Large intestine (tissue), 12 donors: ENCODE measurements at places on chromosomes 5 and 9. TPM values are rescaled to one million over a fixed set of nuclear protein-coding genes. Genes with fewer than 3 reads are reported as not detected.
A peak's percentile ranks its signal among the peaks of the same experiment; 100 is the strongest.

The FBP2 gene
- polyA plus RNA-seq: 0.25 TPM

The ROPN1L gene
- polyA plus RNA-seq: 0.30 TPM

The PALM2AKAP2 gene
- polyA plus RNA-seq: 4.3 TPM

The STOML2 gene
- 125 TPM for polyA plus RNA-seq

The SLCO6A1 gene
- polyA plus RNA-seq: 0.13 TPM

The UBLCP1 gene
- 25.4 TPM for polyA plus RNA-seq

The RBM27 gene
- polyA plus RNA-seq: 17.8 TPM

The FABP6 gene
- polyA plus RNA-seq: 9.1 TPM

The ADAM19 gene
- 13.6 TPM for polyA plus RNA-seq

The KIF27 gene
- 8.0 TPM for polyA plus RNA-seq

GRCh38 chr5:88858392-88858791 is 24.6 kb downstream of the MEF2C start:
- no peaks in the 10 kb centered on the region for H3K27me3 ChIP-seq
- H3K36me3 ChIP-seq: no peaks in the 10 kb centered on the region
- no peak for DNase-seq
- H3K4me3 ChIP-seq: no peak overlapping the region
- H3K27ac ChIP-seq: no peak overlapping the region
- H3K4me1 ChIP-seq: no peaks in the 10 kb centered on the region

DNA sequence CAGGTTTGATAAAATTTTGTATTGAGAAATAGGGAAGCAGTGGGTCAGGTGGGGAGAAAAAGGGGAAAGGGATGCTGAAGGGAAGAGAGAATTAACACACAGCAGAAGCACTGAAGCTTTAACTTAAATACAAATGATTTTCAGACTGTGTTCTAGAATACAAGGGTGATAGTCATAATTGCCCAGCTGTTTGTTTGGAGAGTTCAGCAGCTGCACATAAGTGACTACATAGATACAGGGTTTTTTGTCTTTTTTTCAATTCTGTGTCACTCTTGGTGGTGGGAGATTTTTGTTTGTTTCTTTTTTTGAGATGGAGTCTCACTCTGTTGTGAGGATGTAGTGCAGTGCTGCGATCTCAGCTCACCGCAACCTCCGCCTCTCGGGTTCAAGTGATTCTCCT is 590.4 kb upstream of the SEMA6A start:
- H3K27me3 ChIP-seq: no peaks in the 10 kb centered on the region
- no peak overlapping the region for H3K4me3 ChIP-seq
- no peaks in the 10 kb centered on the region for H3K36me3 ChIP-seq
- H3K27ac ChIP-seq: no peak overlapping the region

DNA sequence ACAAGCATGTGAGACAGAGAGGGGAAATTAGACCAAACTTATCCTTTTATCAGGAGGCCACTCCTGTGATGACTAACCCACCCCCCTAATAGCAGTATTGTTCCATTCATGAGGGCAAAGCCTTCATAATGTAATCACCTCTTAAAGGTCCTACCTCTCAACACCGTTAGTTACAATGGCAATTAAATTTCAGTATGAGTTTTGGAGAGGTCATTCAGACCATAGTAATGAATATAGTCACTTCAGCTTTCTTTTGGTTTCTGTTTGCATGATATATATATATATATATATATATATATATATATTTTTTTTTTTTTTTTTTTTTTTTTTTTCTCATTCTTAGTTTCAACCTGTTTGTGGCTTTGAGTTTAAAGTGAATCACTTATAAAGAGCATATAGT is 10.5 kb downstream of the ADGRV1 start:
- H3K4me3 ChIP-seq: no peak overlapping the region
- H3K27me3 ChIP-seq: no peaks in the 10 kb centered on the region
- H3K4me1 ChIP-seq: no peaks in the 10 kb centered on the region
- DNase-seq: no peak
- no peak overlapping the region for H3K27ac ChIP-seq

- no peak overlapping the region for H3K4me3 ChIP-seq
- DNase-seq: no peak
- H3K27ac ChIP-seq: no peak overlapping the region
- H3K27me3 ChIP-seq: no peaks in the 10 kb centered on the region
- no peaks in the 10 kb centered on the region for H3K36me3 ChIP-seq
Measured at GRCh38 chr5:76794871-76795270, 24.0 kb upstream of the F2RL1 start.

GRCh38 chr5:15117688-15118087 is 246.1 kb upstream of the ANKH start:
- no peak overlapping the region for H3K27ac ChIP-seq
- no peak overlapping the region for H3K4me3 ChIP-seq
- H3K27me3 ChIP-seq: no peaks in the 10 kb centered on the region
- H3K36me3 ChIP-seq: no peaks in the 10 kb centered on the region

DNA sequence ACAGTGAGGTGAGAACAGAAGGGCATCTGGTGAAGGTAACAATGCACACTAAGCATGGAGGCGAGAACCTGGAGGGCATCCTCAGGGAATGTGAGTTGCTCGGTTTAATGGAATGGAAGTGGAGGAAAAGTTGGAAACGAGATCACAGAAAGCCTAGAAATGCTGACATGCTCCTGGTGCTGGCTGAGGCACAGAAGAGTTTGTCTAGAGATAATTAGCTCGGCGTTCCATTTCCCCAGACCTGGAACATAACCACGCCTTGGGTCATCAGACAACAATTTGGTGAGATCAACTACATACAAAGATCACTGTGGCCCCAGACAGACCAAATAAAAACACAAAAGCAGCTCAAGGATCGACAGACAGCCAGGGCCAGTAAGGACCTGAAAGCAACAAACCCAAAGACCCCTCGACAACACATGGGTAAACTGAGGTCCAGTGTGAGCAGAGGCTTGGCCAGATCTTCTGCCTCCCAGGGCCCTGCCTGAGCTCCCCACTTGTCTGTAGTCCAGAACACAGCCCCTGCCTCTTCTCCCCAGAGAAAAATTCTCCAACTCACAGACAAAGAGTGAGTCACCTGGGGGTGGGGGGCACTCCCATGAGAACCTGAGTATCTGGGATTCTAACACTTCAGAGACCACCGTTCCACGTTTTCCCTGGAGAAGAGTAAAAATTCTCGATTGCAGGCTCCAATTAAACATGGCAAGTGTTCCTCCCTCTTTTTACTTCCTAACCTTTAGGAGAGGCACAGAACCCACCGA is 52.5 kb downstream of the SHB start:
- H3K4me3 ChIP-seq: no peak overlapping the region
- DNase-seq: no peak

- no peak for DNase-seq
- H3K27ac ChIP-seq: no peak overlapping the region
- no peak overlapping the region for H3K4me3 ChIP-seq
- no peaks in the 10 kb centered on the region for H3K27me3 ChIP-seq
- H3K4me1 ChIP-seq: no peaks in the 10 kb centered on the region
Measured at GRCh38 chr9:83646500-83647239, 23.7 kb downstream of the IDNK start.

DNA sequence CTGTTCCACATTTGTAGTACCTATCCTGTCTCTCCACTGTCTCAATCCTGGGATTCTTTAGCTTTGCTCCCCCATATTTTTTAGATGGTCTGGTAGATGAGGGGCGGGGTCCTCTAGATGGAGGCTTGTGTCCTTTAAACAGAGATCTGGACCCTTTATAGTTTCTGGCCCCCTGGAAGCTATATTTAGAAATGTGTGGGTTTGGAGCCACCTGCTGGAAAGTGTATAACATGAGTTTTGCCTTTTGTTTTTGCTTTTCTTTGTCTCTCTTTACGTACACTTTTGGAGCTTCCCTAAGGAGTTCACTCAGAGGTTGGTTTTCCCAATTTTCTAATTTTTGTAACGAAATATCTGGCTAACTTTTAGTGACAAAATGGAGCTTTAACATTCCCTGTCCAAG is 110.7 kb downstream of the CFAP95 start:
- no peaks in the 10 kb centered on the region for H3K36me3 ChIP-seq
- H3K27me3 ChIP-seq: no peaks in the 10 kb centered on the region
- no peak for DNase-seq
- no peak overlapping the region for H3K27ac ChIP-seq
- no peaks in the 10 kb centered on the region for H3K4me1 ChIP-seq

DNA sequence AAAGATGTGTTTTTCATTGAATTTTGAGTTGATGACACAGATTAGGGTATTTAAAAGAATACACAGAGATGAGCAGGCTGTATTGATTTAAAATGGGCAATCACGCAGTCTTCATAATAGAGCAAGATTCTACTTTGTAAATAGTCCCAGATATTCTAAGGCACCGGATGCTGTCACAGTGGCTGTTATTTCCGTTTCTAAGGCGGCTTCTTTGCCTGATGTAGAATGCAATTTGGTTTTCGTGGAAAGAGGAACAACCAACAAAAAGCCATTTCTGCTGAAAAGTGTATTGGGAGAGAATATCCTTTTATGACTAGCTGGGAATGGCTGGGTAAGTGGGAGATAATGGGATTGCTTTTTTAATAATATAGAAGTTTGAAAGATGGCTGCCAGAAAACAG is 17.5 kb downstream of the PRKACG start:
- no peak overlapping the region for H3K4me3 ChIP-seq
- no peaks in the 10 kb centered on the region for H3K4me1 ChIP-seq
- H3K36me3 ChIP-seq: peaks cover 32% of the 10 kb centered on the region
- H3K27ac ChIP-seq: no peak overlapping the region

DNA sequence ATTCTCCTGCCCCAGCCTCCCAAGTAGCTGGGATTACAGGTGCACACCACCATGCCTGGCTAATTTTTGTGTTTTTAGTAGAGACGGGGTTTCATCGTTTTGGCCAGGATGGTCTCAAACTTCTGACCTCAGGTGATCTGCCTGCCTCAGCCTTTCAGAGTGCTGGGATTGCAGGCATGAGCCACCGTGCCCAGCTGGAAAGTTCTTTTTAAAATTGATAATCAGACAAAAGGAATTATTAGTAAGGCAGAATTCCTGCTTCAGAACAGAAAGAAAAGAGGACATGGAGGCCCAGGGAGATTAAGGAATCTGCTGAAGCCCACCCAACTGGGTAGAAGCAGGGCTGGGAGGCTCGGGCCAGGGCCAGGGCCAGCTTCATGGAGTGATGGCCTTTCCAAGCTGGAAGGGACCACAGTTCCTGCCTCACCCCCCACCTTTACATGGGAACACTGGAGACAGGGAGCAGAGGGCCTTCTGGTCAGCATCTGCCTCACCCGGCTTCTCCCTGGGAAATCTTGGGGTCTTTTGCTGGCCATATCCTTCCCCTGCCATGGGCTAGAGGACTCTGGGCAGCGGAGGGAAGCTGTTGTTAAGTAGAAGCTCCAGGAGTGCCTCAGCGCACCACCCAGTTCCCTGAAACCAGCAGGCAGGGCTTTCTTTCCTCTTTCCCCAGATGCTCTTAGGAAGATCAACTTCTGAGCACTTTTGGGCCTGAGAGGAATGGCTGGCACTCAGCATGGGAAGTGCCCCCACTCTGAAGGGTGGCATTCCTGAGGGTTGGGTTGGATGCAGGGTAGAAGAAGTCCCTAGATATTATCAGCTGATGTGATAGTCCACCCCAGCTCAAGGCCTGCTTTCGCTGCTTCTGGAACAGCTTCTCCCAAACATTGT is 70.1 kb downstream of the RGS3 start:
- peaks cover 89% of the 10 kb centered on the region for H3K36me3 ChIP-seq
- H3K4me1 ChIP-seq: no peaks in the 10 kb centered on the region

DNA sequence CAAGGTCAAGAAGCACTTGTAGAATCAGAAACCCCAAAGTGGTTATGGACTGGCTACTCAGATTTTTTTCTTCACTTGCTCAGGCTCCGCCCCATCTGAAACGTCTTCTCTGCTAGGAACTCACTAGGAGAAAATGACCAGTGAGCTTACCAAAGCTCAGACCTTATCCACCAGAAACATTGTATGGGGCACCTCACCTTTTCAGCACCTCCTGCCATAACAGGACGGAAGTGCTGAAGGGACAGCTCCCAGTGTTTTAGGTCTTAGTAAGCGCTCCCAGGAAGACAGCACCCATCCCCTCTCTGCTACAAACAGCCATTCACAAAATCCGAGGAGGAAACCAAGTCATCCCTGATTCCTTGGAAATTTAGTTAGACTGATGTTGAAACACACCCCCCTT is 1.2 kb upstream of the GABRA1 start:
- no peaks in the 10 kb centered on the region for H3K36me3 ChIP-seq
- H3K4me3 ChIP-seq: no peak overlapping the region
- peak; percentile 15 for DNase-seq
- peaks cover 32% of the 10 kb centered on the region for H3K27me3 ChIP-seq
- no peaks in the 10 kb centered on the region for H3K4me1 ChIP-seq
- no peak overlapping the region for H3K27ac ChIP-seq

- H3K27ac ChIP-seq: no peak overlapping the region
- no peaks in the 10 kb centered on the region for H3K27me3 ChIP-seq
- no peak overlapping the region for H3K4me3 ChIP-seq
- peaks cover 7% of the 10 kb centered on the region for H3K4me1 ChIP-seq
- no peak for DNase-seq
Measured at GRCh38 chr9:100430286-100430940, 3.5 kb downstream of the MSANTD3 start.

DNA sequence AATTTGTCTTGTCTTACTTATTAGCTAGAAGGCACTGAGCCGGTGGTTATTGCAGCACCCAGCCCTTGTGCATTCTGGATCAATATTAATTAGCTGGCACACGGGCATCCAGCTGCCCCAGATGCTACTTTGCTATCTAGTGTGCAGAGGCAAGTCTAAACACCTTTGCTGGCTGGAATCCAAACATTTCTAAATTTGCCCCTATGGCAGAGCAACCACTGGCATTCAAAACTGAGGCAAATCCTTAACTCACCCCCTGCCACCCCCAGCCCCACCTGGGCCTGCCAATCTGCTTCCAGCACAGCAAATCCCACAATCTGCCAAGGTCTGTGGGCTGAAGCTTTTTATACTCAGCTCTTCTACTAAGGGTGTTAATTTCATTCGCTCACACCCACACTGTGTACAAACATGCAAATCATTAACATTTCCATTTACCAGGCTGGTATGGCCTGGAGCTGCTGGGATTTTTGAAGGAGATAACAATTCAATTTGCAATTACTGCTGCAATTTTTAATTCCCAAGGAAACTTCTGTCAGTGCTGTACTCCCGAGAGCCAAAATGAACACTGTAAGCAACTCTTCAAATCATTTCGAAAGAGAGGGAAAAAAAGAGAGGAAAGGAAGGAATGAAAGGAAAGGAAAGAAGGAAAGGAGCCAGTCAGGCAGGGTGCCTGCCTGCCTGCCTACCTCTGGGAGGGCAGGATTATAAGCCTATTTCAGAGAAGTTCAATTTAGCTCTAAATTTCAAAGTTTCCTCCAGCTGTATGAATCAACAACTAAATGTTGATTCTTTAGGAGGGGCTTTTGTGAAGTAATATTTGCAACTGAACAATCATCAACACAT is 35.5 kb downstream of the RAPGEF1 start:
- no peak for DNase-seq
- no peaks in the 10 kb centered on the region for H3K27me3 ChIP-seq
- no peak overlapping the region for H3K4me3 ChIP-seq
- no peak overlapping the region for H3K27ac ChIP-seq
- H3K36me3 ChIP-seq: no peaks in the 10 kb centered on the region

GRCh38 chr5:174291162-174291561 is 245.7 kb downstream of the NSG2 start:
- no peaks in the 10 kb centered on the region for H3K4me1 ChIP-seq
- H3K27me3 ChIP-seq: no peaks in the 10 kb centered on the region
- no peak for DNase-seq
- H3K27ac ChIP-seq: no peak overlapping the region
- no peak overlapping the region for H3K4me3 ChIP-seq
- no peaks in the 10 kb centered on the region for H3K36me3 ChIP-seq
